ENCODE measurements at places on chromosomes 6 and 20.

GRCh38 chr20:16816192-16816591 is 68.0 kb downstream of the OTOR start:
- DNase-seq: no peak

GRCh38 chr20:10218536-10219451 is at the start of gene SNAP25:
TSS of gene SNAP25 (plus strand) at chr20:10218830. CDS start at chr20:10275492, 56,662 bp downstream.
- DNase-seq: peak; percentile 88

- no peak for DNase-seq
These were observed 233.8 kb upstream of the TBX18 start for GRCh38 chr6:84998223-84998622.

DNA sequence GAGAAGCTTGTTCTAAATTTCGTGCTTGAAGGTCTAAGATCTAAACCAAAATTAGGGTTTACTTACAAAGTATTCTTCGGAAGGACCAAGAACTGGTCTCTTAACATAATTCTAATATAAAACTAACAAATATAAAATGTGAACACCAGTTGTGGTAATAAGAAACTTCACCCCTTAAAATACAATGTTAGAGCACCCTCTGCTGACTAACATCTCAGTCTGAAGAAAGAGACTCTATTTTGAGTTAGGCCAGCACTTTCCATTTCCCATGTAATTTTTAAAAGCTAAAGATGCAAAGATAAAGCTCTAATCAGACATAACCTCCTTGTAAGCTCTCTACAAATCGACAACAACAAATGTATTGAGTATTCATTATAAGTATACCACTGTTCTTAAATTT is 24.6 kb downstream of the ATG5 start:
- no peak for DNase-seq

DNA sequence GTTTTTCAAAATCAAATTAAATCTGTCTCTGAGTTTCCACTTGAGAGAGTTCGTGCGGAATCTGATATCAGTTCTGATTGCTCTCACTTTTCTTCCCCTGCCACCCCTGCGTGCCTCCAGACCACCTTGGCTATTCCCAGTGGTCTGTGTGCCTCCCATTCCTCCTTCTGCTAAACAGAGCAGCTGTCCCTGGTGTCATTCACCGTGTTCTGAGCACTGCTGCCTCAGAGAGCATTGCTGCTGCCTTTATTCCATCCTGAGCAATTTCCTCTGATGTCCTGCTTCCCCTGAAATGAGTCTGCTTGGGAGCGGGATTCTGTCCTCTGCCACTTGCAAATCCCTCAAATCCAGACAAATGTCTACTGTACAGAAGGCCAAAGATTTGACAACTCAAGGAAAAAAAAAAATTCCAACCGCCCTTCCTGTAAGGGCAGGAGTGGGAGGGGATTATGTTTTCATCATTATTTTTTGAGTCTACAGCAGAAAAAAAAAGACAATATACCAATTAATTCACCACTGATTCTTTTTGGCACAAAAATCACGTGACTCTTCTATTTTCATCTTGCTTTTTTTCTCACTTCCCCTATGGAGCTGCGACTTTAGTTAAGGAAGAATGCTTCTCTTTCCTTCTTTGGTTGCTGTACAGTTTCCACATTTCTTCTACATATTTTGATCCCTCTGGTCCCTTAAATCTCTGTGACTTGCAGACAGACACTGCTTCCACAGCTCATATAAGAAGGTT is 833.0 kb downstream of the EPHA7 start:
- no peak for DNase-seq

GRCh38 chr6:69422475-69422874 is 374.3 kb downstream of the LMBRD1 start:
- DNase-seq: no peak

DNA sequence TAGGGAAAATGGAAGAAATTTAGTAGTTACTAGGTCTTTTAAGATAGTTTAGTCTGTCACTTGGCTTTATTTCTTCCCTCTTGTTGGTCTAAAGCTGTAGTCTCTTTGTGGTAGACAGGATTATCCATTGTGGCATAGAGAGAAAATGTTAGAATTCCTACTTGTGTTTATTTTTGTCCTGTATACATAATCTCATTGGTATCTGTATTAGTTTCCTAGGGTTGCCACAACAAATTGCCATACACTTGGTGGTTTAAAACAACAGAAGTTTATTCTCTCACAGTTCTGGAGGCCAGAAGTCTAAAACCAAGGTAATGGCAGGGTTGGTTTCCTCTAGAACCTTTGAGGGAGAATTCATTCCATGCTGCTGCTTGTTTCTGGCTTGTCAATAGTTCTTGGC is 119.4 kb downstream of the ZFAND3 start:
- no peak for DNase-seq

Data from NT2/D1 (cell line).